ENCODE measurements at places on chromosomes 2 and 18.

- no peak for DNase-seq
These were observed 182.5 kb upstream of the RAB6C start for GRCh38 chr2:129796801-129797488.

DNA sequence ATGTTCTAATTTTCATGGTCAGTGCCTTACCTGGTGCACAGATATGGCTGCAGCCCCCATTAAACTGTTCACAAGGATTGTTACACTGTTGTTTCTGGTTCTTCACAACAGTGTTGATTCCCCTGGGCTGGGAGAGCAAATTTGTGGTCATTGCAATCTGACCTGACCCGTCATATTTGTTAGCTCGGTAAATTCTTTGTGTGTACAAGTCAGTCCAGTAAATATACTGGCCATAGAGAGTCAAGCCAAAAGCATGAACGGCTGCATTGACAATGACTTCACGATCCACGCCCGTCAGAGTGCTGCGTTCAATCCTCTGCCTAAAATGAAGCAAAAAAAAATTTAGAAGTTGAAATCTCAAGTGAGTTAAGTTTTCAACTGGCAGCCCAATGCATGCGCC, 134.6 kb downstream of the DHRS9 start:
- no peak for DNase-seq

DNA sequence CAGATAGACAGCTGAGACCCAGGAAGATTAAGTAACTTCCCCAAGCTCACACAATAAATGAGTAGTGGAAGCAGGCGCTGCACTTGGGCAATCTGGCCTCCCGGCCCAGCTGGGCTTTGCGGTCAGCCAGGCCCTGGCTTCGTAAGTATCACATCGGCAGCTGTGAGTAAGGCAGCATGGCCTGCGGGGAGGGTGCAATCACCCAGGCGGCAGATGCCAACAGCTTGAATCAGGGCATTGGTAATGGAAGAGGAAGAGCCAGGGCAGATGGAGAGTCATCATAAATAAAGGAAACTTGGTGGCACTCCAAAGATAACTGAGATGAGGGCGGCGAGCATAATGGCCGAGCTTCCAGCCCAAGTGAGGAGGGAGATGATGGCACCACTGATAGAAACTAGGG, 217.9 kb upstream of the PID1 start:
- no peak for DNase-seq

DNA sequence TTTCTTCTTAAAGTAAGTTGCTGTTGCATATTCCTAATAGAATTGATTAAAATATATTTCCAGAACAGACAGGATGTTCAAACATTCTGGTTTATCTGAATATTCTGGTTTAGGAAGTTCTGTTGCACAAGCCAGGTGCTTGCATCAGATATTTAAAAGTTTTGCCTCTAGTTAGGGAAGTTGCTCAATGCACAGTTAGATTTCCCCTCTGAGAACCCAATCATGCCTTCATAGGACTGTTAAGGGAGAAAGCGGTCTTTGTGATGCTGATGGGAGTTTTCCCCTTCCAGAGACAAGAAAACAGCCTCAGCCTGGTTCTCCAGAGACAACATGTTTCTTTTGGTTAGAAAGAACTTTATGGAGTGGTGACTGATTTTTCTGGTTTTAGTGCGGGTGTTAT, 65.6 kb upstream of the REV1 start:
- no peak for DNase-seq

- no peak for DNase-seq
These were observed 13.0 kb upstream of the SLC9A2 start for GRCh38 chr2:102606353-102606752.
